A549 (cell line): ENCODE measurements at places on chromosomes 11 and 22.

DNA sequence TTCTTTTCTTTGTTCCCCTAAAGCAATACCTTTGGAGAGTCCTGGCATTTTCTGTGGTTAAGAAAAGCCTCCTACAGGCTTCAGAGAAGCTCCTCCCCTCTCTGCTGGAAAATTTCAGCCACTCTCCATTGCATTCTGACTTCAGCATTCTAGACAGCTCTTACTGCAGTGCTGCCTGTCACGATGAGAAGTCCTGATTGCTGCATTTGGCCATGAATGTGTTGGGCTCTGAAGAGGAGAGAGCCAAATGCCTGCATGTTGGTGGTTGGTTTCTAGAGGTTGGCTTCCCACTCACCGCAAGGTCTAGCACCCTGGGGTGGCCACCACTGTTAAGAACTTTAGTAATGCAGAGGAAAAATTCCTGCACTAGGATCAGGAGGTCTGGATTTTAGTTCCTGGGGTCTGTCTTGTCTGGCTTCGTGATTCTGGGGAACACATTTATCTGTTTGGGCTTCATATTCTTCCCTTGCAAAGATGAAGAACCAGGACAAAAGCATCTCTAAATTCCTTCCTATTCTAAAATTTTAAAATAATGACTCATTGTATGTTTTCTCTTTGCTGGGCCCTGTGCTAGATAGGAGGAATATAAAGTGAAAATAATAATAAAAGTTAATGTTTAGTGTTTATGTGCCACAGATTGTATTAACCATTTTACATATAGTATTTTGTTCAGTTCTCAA is 38.1 kb downstream of the COA4 start:
- no peak for DNase-seq

DNA sequence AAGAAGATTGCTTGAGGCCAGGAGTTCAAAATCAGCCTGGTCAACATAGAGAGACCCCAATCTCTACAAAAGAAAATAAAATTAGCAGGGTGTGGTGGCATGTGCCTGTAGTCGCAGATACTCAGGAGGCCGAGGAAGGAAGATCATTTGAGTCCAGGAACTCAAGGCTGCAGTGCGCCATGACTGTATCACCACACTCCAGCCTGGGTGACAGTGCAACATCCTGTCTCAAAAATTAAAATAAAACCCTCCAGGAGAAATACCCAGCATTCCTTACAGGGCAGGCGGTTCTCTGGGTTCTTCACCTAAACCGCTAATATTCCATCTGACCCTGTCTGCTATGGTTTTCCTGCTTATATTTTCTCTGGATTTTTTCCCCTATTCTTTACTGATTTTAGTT is 13.5 kb downstream of the TCF20 start:
- no peak for DNase-seq

- no peak for DNase-seq
These were observed 1205.1 kb upstream of the CNTN5 start for GRCh38 chr11:97815667-97816066.

- DNase-seq, result peak; percentile 9
These were observed 677 bp downstream of the DYNC2H1 start for GRCh38 chr11:103109818-103110388.

- peak; percentile 44 for DNase-seq
These were observed 8.2 kb upstream of the SYT8 start for GRCh38 chr11:1826552-1827094.

DNA sequence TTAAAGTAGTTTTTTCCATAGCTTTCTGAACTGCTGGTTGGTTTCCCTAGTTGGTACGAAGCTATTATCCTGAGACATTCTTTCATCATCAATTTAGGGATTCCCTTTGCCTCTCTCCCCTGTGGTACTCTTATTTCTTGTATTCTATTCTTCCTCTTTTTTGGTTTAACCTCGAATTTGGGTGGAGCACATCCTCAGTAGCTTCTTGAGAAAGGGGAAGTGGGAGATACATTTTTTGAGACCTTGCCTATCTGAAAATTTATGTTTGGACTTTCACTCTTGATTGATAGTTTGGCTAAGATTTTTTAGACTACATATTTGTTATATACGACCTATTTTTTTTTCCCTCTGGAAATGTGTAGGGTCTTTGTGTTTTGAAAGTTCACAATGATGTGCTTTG is 121.7 kb upstream of the ZBED5 start:
- no peak for DNase-seq

DNA sequence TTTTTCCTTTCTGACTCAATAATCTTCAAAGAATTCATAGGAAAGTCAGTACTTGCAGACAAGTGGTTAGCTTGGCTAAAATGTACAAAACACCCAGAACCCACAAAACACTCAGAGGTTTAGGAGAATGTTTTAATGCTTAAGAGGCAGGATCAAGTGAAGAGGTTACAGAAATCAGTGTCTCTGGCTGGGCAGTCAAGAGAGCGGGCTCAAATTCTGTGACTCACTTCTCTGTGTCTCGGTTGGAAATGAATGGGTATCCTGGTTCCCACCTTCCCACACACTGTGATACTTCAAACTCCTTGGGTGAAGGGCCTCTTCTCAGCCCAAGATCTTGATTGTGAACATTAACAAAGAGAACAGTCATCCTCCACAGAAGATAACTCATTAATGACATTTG is 3.8 kb downstream of the MPEG1 start:
- no peak for DNase-seq

DNA sequence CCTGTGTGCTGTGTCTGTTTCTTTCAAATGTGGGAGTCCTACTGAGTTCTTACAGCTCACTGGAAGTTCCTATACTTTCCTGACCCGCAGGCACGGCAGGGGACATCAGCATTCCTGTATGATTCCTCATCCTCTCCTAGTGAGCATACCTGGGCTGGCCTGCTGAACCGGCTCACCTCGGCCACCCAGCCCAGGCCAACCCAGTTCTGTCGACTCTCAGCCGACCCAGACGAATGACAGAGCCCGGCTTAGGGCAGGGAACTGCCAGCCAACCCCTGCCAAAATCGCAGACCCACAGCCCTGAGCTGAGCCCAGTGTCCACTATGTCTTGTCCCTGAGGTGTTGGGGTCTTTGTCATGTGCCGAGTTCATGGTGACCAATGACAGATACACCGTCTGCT is 339.7 kb downstream of the BRD1 start:
- no peak for DNase-seq

GRCh38 chr11:72122607-72123006 is 10.1 kb upstream of the ANAPC15 start:
- DNase-seq, result no peak

DNA sequence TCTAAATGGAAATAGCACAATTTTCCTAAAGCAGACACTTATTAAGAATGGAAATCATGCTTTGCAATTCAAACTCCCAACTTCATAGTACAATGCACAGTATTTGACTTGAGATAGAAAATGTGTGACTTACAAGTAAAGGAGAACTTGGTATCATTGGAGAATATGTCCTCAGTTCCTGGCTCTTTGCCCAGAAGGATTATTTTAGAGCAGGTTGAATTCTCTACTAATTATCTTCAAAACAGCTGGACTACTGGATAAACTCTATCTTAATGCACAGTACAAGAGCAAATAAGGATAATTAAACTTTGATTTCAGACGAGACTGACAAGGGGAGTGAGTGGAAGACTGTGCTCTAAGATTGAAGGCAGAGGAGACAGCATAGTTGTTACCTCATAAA is 839.4 kb downstream of the OPCML start:
- DNase-seq, result no peak

DNA sequence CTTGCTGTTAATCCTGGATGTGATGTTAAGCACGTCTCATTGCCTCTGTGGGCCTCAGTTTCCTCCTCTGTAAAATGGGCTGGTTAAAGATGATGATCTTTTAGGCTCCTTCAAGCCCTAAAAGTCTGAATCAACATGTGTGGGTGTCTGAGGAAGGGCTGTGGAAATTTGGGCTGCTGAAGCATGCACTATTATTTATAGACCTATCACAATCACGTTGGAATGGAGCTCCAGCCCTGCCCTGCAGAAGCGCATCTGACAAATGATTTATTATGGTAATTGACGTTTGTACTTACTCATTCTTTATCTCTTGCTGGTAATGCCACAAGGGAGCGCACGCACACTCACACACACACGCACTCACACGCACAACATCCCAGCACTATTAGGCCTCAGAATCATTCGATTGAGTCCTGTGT is 20.4 kb downstream of the P2RX3 start:
- DNase-seq, result peak; percentile 84

DNA sequence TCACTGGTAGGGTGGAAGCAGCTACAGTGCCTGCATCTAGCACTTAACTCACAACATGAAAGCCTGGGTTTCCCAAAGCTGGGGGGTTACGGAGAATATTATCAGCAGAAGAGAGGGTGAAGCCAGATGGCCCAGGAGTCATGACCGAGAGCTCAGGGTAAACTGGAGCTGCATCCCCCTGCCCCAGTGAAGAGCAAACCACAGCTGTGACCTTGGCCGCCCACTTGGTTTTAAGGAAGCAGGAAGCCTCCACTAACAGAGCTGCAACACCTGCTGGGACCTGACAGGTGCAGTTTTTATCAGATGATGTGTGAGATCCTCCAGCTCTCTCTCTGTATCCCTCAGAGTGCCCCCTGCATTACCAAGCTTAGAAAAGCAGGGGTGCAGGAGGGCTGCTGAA is 20.9 kb downstream of the TCP11L1 start:
- no peak for DNase-seq

DNA sequence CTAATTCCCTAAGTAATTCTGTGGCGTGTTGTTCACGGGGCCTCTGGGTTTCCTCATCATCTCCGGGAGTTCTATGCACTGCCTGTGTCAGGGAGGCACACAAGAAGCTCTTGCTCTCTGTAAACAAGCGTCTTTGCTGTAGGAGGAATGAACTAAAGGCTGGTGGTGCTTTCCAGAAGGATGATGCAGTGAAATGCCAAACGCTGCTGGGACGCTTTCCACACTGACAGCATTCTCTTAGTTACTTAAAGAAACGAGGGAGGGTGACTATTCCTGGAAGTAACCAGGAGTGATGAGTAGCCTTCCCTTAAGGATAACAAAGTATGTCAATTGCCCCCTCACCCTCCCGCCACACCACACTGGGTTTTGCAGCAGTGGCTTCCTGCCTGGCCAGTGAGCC is 38.5 kb upstream of the NUP50 start:
- no peak for DNase-seq

GRCh38 chr11:60874421-60875365 is 7.4 kb downstream of the ZP1 start:
- DNase-seq, result no peak

DNA sequence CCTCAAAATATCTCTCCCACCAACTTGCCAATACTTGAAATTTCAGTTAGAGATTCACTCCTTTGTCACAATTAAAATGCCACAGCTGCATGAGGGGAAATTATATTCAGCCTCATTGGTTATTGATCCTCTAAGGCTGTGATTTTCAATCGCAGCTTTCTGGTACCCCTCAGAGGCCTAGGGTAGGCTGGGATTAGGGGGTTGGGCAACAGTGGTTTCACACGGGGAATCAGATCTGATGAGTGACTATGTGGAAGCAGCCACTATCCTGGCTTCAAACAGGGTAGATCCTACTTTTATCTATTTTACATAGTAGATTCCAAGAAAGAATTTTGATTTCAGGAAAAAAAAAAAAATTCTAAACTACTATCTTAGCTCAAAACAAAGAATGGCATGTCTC is 252.5 kb downstream of the DCDC1 start:
- DNase-seq, result no peak

GRCh38 chr22:46028106-46028991 is 51.4 kb upstream of the WNT7B start:
- no peak for DNase-seq

DNA sequence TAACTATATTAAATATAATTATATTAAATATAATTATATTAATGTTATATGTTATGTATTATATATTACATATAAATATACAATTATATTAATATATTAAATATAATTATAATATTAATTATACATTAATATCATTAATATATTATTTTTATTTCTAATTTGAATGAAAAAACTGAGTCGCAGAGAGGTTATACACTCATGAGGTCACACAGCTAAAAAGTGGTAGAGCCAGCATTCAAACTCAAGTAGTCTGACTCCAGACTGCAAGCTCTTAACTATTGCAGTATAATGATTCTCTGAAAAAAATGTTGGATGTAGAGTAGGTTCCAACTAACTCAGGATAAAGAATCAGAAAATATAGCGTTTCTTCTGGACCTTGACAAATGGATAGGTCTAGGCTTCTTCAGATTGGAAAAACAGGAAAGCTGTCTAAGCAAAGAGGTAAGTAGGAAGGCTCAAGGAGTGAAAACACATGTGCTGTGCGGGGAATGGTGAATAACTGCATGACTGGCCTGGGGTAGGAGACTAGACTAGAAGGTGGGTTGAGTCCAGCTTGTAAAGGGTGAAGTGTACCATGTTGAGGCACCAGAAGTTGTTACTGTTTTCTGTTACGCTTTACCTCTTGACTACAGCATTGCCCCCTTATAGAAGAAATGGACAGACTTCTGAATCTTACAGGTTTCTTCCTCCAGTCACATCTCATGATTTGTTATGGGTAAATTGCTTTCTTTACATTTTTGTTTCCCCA is 80.3 kb downstream of the TRIM44 start:
- no peak for DNase-seq

DNA sequence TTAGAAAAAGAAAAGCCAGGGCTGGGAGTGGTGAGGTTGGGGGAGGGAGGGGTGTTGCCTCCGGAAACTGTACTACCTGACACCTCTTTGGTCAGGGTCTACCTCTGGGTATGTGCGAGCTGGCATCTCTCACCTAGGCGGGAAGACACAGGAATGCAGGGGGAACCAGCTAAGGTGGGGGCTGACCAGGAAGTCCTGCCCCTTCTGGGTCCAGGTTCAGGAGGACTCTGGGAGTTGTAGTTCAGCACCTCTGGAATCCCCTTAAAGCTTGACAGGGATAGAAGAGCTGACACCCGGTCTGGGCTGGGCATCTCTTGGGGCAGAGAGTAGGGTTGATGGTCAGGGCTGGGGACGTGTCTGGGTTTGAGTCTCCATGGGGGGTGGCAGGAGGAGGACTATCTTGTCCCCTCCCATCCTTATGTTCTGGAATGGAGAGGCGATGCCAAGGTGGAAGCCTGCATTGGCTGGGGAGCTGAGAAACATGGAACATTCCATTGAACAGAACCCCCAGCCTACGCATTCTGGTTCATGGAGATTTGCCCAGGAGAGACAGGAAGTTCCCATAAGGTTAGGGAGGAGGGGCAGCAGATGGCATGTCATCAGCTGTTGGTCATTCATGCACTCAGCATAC is 2.1 kb upstream of the KIAA1671 start:
- no peak for DNase-seq
